ENCODE measurements at places on chromosomes 1 and 21. TPM values are rescaled to one million over a fixed set of nuclear protein-coding genes. Genes with fewer than 3 reads are reported as not detected.

Gene ANGPTL3
- not detected for total RNA-seq

Gene TCHH
- total RNA-seq = not detected

Gene CD48
- total RNA-seq = 290 TPM

Gene SLAMF1
- total RNA-seq = 70.3 TPM

- no peaks in the 10 kb centered on the region for H3K27me3 ChIP-seq
- H3K4me3 ChIP-seq = no peak overlapping the region
- no peaks in the 10 kb centered on the region for H3K4me1 ChIP-seq
- DNase-seq = no peak
- H3K27ac ChIP-seq = no peak overlapping the region
- H3K36me3 ChIP-seq = no peaks in the 10 kb centered on the region
These were observed 307.2 kb downstream of the HHIPL2 start for GRCh38 chr1:222240536-222241181.

GRCh38 chr1:100178091-100178490, at the start of gene LRRC39:
LRRC39 (minus strand) TSS chr1:100178256; CDS start chr1:100168516, 9,740 bp downstream.
- no peak within 1 kb of the TSS for H3K4me3 ChIP-seq
- H3K27ac ChIP-seq = no peak within 1 kb of the TSS
- no peaks in the 10 kb centered on the region for H3K27me3 ChIP-seq
- no peaks in the 10 kb centered on the region for H3K4me1 ChIP-seq
- no peak for DNase-seq
